ENCODE measurements at places on chromosomes 12 and 14.

DNA sequence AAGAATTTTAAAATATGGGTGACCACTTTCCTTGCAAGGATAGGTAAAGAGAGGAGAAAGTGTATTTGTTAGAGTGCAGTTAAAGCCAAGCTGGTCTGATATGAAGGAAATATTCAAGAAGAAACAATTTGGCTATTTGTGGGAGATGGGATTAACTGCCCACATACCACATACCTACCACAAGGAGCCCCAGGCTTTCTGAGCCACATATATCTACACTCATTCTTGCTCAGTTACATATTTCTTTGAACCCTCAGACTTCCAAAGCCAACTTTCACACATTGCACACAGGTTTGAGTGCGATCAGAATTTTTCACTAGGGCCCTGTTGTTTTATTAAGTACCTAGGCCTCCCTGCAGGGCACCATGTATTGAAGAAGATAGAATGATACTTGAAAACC, 330.2 kb downstream of the ZFP36L1 start:
- no peak for DNase-seq

DNA sequence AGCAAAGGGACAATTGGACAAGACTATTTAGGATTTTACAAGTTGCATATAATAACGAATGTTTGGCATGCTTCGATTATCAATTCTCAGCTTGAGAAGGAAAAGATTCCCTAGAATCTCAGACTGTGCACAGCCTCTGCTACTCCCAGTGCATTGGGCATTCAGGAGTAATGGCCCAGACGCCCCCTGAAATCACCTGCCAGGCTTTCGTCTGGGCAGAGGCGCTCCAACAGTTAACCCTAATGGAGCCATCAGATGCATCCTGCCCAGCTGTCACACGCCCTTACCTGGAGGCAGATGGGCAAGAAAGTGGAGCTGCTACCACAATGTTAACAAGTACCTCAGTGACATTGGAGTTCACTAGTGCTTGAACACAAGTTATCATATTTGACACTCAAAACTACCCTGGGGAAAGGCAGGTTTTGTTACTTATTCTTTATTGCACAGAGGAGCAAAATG, 927 bp upstream of the LRP6 start:
- no peak for DNase-seq

- no peak for DNase-seq
These were observed 70.6 kb upstream of the MYF6 start for GRCh38 chr12:80636832-80637231.

GRCh38 chr14:88269806-88270420, 53.2 kb downstream of the KCNK10 start:
- no peak for DNase-seq

DNA sequence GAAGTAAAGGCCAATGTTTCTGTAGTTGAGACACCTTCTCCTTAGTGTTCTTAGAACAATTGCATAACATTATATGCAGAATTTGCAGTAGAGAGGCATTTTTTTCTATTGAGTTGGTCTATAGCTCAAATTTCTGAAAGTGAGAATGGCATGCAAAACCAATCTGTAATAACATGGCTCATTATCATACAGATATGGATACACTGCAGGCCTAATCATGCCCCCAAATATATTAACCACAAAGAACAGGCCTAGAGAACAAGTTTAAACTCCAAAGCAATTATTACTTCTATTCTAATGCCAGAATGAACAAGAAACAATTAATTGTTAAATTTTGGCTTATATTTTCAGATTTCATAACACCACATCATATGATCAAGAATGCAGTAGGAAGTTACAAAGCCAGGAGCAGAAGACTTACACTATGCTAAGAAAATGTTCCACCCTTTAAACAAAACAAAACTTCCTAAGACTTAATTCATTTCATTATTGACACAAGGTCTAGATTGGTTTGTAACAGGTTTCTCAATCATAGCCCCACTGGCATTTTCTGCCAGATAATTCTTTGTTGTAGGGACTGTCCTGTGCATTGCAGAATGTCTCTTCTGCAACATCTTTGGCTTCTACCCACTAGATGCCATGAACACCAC, 26.9 kb downstream of the TMTC1 start:
- DNase-seq = no peak

- no peak for DNase-seq
These were observed 3.3 kb downstream of the COL2A1 start for GRCh38 chr12:48000878-48001504.

GRCh38 chr14:21923820-21924219, 250.2 kb upstream of the OR4E1 start:
- DNase-seq = no peak

- DNase-seq = peak; percentile 32
These were observed 39.7 kb downstream of the KRT80 start for GRCh38 chr12:52151837-52152783.

GRCh38 chr14:100438678-100439592, 115.8 kb downstream of the SLC25A47 start:
- no peak for DNase-seq

GRCh38 chr12:42588524-42589464, 752 bp downstream of the PRICKLE1 start:
- DNase-seq = no peak

DNA sequence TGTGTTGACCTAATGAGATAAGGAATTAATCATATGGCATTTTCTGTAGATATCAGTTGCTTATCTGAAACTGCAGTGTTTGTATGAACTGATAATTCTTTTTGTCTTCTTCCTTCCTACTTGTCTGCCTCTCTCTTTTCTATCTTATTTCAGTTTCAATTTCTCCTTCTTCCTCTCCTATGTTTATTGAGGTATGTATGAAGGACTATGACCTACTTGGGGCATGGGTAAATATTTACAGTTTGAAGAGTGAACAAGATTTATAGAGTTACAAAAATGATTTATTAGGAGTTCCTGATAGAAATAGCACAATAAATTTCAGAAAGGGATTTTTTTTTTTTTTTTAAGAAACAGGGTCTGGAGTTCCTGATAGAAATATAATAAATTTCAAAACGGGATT, 88.7 kb upstream of the MUCL1 start:
- DNase-seq = no peak

DNA sequence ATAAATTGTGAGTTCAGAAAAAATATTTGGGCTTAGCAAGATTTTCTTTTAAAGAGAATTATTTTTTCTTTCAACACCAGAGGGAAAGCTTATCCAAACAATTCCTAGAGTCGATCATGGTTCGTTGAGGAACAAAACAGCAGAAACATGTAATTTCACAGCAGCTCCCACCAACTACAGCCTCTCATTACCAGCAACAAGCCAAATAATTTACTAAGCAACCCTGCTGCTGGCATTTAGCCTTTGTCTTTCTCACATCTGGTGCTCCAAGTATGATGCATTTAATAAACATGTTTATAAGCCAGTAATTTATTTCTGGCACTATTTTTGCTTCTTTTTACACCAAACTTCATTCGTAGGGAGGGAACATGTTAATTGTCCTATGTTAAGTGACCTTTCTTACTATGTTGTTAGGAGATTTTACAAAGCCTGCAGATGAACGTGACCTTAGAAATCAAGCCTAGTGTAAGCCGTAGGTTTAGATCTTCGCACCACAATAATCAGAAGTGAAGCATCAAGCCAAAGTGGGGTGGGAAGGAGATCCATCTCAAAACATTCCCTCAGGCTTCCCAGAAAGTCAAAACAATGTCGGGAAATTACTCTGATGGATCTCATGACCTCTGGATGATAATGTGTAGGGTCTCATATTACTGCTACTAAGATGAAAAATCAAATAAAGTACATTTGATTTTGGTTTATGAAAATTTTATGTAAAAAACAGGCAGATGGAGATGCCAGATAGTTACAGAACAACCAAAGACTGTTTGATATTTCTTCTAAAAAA, 128.4 kb downstream of the RPAP3 start:
- no peak for DNase-seq

GRCh38 chr14:68824517-68825347, 31.9 kb upstream of the ZFP36L1 start:
- DNase-seq = peak; percentile 38

- DNase-seq = no peak
These were observed 532.3 kb upstream of the TBX3 start for GRCh38 chr12:115216301-115216700.

GRCh38 chr12:14540801-14541462, 26.8 kb downstream of the PLBD1 start:
- no peak for DNase-seq

DNA sequence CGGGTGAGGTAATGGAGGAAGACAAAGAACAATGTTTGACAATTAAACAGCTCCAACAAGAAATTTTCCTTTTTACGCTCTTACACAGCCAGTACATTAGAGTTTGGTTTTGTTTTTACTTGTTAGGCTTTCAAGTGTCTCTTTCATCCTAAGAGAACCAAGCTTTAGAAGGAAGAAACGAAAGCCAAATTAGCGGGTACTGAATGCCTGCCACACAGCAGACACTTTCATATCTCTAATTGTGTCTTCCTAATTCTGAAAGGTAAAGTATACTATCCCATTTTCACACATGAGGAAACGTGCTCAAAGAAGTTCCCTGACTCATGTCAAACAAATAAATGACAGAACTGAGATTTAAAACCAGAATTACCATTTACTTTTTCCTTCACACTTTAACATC, 65.0 kb downstream of the CDK17 start:
- no peak for DNase-seq

- no peak for DNase-seq
These were observed 38.8 kb upstream of the TMCC3 start for GRCh38 chr12:94689002-94689645.

DNA sequence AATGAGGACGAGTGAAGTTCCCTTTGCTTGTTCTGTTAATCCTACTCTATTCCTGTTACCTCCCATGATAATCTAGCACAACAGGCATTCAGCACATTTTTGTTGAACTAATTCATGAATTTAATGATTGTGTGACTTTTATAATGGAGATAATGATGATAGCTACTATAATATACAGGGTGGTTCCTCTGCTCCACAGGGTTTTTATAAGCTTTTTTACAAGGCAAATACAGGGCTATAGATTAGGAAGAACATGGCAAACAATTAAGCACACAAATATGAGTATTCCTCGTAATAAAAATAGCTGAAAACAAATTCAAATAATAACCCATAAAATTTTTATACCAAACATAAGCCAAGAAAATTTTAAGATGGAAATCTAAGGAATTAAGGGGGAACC, 145.6 kb upstream of the TMTC1 start:
- no peak for DNase-seq

GRCh38 chr14:72518809-72519377, 375.0 kb downstream of the DPF3 start:
- DNase-seq = no peak

- no peak for DNase-seq
These were observed 146.4 kb downstream of the FOXN3 start for GRCh38 chr14:89270439-89271227.

GRCh38 chr12:99418379-99418778, 229.2 kb upstream of the GARIN6 start:
- DNase-seq = no peak

DNA sequence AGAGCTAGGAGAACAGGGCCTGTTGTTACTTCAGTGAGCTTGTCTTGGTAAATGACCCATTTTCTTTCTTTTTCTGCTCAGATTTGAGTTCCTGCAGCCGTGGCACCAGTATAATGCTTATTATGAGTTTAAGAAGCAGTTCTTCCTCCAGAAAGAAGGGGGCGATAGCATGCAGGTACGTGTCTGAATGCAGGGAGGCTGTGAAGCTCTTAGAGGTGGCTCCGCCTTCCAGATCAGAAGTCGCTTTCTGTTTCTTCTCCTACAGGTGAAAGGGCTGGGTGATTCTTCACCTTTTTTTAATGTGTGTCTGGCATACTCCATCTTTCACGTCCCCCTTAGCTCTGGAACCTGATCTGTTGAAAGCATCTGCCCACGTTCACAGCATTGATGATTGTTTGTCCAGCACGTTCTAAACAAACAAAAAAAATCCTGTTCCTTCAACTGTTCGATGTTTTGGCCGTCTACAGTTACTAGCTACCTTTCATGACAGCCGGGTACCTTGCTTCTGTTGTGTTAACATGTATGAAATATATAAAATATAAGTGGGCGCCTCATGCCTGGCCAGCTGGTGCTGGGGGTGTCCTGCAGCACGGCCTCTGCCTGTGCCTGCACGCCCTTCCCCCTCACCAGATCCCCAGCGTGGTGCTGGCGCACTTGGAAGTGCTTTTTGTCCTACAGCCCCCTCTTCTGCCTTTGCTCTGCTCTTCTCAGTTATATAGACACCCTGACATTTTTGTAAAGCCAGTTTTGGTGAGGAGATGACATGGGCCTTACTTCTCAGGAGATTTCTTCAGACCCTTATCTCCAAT, 44.6 kb downstream of the SFSWAP start:
- no peak for DNase-seq

DNA sequence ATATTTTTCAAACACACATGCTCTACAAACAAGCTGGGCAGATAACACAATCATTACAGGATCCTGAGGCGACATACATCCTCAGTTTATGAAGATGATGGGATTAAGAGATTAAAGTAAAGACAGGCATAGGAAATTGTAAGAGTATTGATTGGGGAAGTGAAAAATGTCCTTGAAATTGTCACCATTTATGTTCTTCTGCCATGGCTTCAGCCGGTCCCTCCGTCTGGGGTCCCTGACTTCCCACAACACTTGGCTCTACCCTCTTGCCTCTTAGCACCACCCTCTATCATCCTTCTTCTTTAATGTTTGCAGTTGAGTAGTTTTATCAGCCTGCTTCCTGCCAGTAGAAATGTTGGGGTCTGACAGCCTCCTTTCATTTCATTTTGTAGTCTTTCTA, 244.4 kb downstream of the DAD1 start:
- DNase-seq = no peak

- no peak for DNase-seq
These were observed 14.3 kb downstream of the MCRS1 start for GRCh38 chr12:49553512-49554088.

GRCh38 chr12:106144847-106145246, 6.1 kb upstream of the NUAK1 start:
- DNase-seq = no peak

GRCh38 chr12:132723764-132724140, 13.1 kb downstream of the PGAM5 start:
- DNase-seq = no peak

GRCh38 chr14:34665785-34666435, 36.0 kb upstream of the SNX6 start:
- peak; percentile 22 for DNase-seq

DNA sequence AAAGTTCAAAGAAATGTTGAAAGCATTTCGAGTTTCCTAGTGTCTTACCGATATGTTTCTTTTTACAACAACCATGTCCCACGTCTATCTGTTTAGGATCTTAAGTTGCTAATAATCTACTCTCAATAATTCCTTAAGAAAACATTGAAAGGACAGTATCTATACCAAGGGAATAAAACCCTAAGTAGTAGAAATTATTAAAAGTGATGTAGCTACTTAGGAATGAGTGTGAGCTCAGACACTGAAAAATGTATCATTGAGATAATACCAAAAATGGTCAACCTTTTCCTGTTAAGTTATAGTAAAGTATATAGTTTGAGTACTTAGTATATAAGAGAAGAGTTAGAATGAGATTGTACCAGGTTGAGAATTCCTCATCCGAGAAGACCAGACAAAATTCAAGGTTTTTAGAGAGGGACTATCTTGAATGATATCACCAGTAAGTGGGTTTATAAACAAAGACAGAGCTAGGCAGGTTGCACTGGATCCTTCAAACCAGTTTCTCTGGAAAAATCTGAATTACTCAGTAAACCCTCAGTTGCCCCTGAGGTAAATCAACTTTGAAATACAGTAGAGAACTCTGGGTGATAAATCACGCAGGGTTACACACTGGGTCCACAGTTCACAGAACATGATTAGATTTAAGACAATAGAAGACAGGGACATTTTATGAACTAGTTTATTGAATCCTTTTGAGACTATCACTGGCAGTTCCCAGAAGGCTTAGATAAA, 96.8 kb downstream of the ERGIC2 start:
- no peak for DNase-seq

GRCh38 chr12:132307976-132308852, 21.2 kb downstream of the GALNT9 start:
- no peak for DNase-seq

- no peak for DNase-seq
These were observed 1.9 kb upstream of the ARL6IP4 start for GRCh38 chr12:122978507-122978955.
